ENCODE measurements at places on chromosomes 3 and 15. TPM values are rescaled to one million over a fixed set of nuclear protein-coding genes. Genes with fewer than 3 reads are reported as not detected.

DNA sequence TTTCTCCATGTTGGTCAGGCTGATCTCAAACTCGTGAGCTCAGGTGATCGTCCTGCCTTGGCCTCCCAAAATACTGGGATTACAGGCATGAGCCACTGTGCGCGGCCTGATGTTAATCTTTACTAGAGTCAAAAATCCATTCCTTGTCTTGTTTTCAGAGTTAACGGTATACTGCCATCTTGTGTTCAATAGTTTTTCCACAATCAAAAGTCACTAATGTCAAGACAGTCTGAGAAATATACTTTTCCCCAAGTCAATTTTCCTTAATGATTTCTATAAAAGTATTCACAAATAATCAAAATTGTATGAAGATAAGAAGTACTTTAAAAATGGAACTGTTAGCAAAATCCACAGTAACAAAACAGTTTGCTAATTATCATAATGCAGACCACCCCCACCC lies 8.5 kb downstream of the CRBN start:
- DNase-seq, result no peak

- DNase-seq, result no peak
Observed at GRCh38 chr3:30664884-30665283, 58.5 kb downstream of the TGFBR2 start.

LMAN1L gene
- 0.29 TPM for total RNA-seq

DNA sequence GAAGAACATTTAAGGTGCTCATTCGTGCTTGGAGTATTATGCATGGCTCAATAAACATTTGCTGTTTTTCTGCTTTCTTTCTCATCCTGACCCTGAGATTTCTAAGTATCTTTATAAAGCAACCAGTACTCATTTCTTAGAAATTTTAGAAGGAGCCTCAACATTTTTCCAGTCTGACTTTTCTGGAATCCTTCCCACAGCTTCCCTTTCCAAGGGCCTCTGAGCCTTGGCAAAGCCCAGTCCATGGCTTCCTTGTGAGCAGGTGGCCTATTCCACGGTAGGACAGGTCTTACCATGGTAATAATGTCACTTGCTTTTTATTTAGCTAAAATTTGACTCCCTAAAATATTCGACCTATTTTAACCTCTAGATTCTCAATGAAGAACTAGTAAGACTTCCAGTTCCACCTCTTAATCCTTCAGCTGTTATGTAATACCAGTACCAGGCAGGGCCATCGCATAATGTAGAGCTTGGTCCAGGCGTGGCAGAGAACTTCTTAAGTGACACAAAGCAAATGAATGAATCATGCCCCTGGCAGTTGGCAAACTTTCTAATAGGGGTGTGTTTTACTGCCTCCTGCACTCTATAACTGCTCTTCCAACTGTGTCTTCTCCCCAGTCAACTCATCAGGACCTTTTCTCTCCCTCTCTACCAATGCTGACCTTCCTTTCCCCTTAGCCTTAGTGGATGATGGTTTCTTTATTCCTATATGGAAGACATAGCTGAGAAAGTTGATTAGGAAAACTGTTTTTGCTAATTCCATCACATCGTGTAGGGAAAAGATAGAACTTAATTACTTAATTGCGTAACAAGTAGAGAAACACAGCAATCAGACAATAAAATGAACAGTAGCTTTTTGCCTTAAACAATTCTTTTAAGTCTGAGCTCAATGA lies 894 bp upstream of the TM4SF4 start:
- DNase-seq, result no peak

GRCh38 chr3:128556907-128557306 lies 63.9 kb upstream of the GATA2 start:
- DNase-seq, result no peak
